Myocyte (in vitro differentiated cells): ENCODE measurements at places on chromosomes 1 and 21.
A peak's percentile ranks its signal among the peaks of the same experiment; 100 is the strongest.

- DNase-seq, result peak; percentile 92
Measured at GRCh38 chr1:209926045-209926444, 12.0 kb upstream of the SYT14 start.

DNA sequence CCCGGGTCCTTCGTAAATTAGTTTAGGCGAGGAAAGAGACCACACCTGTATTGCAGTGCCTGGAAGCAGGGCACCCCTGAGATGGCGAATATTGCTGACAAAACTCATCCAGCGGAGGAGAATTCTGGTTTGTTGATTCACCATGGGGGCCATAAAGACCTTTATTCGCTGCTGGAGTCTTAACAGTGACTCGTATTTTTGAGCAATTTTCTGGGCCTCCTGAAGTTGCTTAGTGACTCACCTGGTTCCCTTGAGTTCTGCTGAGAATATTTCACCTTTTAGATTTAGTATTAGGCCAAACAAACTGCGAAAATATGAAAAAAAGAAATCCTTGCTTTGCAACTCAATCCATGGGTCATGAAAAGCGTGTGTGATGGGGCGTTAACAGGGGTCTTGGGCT lies 20.6 kb upstream of the H6PD start:
- DNase-seq, result no peak

GRCh38 chr1:83619170-83619896 lies 379.6 kb downstream of the TTLL7 start:
- DNase-seq, result no peak

DNA sequence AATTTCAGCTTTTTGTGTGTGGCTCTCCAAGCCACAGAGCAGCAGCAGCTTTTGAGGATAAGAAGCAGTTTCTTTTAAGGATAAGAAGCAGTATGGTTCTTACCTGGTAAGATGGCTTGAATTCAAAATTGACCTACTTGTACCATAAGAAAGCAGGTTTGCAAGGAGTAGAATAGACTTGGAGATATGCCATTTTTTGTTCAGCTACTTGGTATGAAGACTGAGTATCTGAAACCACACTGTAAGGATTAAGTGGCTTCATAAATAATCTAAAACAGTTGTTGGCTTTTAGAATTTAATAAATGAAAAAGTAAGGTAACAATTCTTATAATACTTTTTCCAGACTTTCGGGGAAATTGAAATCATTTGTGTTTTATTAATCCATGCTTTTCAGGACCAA lies 74.2 kb downstream of the ATF6 start:
- DNase-seq, result peak; percentile 28

DNA sequence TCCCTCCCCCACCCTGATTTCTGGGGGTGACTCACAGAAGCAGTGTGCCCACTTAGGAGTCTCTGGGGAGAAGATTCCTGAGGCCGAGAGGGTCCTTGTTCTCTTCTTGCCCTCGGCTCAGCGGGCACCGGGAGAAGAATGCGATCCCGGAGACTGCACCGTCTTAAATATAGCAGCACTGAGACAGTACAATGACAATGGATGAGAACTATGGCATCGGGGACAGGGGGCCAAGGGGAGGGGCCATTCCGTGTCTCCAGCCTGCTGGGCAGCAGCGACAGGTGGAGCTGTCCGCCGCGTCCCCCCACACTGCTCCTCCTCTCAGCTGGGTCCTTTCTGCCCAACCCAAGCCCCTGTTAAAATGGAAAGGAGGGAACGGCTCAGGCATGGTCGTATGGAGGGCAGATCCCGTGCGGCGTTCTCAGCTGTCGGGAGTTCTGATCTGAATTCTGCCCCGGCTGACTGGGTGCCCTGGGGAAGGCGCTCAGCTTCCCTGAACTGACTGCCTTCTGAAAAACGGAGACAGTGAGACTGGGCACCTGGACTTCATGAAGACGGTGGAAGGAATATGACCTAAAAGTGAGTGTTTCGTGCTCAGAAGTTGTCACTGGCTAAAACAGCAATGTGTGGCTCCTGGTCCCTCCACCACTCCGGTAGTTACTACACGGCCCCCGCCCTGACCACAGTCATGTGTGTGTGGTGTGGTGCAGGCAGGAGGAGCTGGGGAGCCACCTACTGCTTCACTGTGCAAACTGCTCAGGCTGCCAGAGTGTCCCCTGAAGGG lies at the start of gene MYOM3:
MYOM3 (minus strand) TSS at position 140 of the 784 bp plus-strand sequence. CDS start 3,499 bp downstream, outside the sequence.
- peak; percentile 91 for DNase-seq

DNA sequence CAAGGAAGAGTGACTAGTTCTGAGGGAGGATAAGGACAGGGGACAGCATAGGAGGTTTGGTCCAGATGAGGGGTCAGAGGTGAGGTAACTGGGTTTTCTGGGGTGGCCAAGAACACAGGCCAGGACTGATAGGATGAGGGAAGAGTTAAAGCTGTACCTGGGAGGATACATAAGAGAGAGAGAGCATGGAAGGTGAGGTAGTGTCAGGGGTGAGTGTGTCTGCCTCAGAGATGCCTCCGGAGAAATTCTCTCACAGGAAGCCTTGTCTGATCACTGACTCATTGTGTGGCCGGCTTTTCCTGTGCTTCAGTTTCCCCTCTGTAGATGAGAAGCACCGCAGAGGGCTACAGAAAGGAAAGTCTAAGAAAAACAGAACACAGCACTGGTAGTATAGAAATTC lies 40.2 kb downstream of the FASLG start:
- no peak for DNase-seq

GRCh38 chr1:30645807-30646206 lies 77.6 kb downstream of the MATN1 start:
- DNase-seq, result no peak

DNA sequence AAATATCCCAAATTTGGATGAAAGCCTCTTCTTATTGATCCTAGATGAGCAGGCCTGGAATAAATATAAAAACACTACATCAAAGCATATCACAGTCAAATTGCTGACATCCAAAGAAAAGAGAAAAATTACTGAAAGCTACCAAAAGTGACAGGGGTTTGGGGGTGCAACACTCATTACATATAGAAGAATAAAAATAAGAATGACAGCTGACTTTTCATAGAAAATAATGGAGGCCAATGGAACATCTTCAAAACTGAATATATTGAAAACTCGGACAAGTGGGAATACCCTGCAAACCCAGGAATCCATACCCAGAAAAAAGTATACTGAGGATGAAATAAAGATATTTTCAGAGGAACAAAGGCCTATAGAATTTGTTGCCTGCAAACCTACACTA lies 84.0 kb downstream of the FOXJ3 start:
- no peak for DNase-seq

- DNase-seq, result peak; percentile 71
Measured at GRCh38 chr1:21251773-21252471, 38.3 kb downstream of the ECE1 start.

- DNase-seq, result no peak
Measured at GRCh38 chr1:28518745-28519341, 13.0 kb downstream of the RCC1 start.

- no peak for DNase-seq
Measured at GRCh38 chr1:85245891-85246290, 13.6 kb downstream of the C1orf52 start.

- no peak for DNase-seq
Measured at GRCh38 chr1:145997016-145997717, 788 bp upstream of the TXNIP start.

- no peak for DNase-seq
Measured at GRCh38 chr1:23020706-23021405, 1.6 kb downstream of the KDM1A start.

GRCh38 chr21:44485254-44485793 lies 30.0 kb downstream of the LRRC3 start:
- no peak for DNase-seq

- no peak for DNase-seq
Measured at GRCh38 chr1:67726224-67726623, 41.2 kb downstream of the GADD45A start.

GRCh38 chr1:232218955-232219865 lies 410.7 kb downstream of the SIPA1L2 start:
- DNase-seq, result no peak

DNA sequence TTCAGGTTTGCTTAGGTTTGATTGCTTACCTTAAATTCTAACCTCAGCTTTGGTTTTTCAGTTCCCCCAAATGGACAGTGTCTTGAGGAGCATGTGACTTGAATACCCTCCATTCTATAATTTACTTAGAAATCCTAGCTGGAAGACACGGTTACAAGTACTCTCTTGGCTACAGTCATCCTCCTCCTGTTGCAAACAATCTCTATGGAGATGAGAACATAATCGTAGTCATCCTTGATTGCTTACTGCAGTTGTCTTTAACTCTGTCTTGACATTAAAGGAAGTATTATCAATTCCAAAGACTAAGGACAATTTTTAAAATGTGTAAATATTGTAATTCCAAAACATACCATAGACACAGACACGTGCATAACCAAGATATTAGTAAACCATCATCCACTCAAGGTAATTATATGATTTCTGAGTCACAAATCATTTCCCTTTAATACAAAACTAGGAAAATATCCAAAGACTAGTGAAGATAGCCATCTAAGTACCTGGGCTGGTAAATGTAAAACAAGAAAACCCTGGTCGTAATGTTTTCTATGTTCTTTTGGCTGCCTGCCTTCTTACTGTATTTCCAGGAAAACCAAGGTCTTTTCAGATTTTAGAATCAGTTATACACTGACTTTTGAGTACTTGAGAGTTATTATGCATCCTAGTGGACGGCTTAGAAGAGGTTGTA lies 149.9 kb downstream of the CHRM3 start:
- no peak for DNase-seq

- DNase-seq, result no peak
Measured at GRCh38 chr1:88376421-88376820, 307.7 kb upstream of the PKN2 start.

DNA sequence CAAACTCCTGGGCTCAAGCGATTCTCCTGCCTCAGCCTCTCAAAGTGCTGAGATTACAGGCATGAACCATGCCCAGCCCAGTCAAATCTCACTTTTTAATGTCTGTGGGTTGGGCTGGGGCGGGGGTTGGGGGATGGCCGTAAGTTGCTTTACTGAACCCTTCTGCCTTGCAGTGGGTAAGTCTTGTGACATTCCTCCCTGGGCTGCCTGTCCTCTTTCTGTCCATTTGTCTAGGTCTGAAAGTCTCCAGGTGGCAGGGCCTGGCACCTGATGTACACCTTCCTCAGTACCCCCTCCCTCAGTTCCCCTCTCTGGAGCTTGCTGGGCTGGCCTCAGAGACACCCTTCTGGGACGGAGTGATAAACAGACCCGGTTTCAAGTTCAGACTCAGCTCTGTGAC lies 13.3 kb downstream of the ZNF362 start:
- DNase-seq, result no peak

DNA sequence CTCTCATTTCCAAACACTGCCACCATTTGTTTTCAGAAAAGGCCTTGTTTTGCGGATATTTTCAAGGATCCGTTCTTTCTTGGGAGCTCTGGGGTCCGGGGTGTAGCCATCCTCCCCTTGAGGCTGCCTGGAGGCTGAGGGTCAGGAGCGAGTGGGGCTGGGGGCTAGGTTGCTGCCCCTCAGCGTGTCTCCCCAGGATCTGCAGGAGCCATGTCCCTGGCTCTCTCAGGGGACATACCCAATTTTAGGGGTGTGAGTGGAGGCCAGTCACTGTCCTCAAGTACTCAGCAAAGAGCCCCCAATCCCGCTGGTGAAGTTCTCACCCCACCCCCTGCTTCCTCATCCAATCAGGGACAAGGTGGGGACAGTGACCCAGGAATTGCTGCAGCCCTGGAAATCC lies 15.0 kb upstream of the PRDM16 start:
- DNase-seq, result no peak

DNA sequence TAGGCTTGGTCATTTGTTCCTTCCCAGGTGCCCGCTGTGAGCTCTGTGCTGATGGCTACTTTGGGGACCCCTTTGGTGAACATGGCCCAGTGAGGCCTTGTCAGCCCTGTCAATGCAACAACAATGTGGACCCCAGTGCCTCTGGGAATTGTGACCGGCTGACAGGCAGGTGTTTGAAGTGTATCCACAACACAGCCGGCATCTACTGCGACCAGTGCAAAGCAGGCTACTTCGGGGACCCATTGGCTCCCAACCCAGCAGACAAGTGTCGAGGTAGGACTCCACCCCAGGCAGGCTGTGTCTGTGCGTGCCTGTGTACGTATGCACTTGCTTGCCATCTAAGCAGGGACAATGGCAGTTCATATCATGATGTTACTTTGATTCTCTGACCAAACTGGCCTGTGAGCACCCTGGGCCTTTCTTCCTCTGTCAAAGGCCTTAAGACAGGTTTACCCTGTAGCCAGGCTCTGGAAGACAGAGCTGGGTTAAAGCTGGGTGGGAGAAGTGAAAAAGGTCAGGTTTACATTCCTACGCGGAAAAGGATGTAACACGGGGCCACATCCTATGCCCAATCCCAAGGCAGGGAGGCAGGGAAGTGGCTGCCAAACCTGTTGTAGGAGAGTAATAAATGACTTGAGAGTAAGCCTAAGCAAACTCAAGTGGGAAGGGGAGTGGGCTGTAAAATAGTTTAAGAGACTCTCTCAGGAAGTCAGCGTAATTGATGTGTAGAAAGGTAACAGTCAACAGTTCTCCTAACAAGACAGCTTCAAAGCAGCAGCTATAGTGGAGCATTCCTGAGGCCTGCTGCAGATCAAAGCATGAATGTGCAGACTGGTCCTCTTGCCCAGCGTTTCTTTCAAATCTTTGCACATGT lies 42.5 kb downstream of the LAMC2 start:
- DNase-seq, result no peak

DNA sequence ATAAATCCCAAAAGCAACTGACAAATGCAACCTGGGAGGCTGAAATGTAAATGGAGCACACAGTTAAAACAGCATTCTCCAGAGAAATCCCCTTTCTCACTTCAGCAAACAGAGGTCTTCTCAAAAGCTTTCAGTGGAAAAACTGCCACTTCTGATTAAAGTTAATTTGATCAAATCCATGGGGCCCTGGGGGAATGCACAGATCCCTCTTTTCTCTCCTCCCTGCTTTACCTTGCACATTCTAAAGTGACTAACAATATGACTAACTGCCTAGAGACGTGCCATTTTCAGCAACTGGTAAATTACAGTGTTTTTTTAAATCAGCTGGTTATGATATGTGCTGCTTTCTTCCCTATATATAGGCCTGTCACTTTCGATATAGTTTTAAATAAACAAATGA lies 142.5 kb downstream of the RERE start:
- no peak for DNase-seq

GRCh38 chr1:8077602-8078001 lies 51.5 kb upstream of the ERRFI1 start:
- DNase-seq, result no peak

- DNase-seq, result peak; percentile 58
Measured at GRCh38 chr1:22930240-22930912, 42.3 kb downstream of the LACTBL1 start.

DNA sequence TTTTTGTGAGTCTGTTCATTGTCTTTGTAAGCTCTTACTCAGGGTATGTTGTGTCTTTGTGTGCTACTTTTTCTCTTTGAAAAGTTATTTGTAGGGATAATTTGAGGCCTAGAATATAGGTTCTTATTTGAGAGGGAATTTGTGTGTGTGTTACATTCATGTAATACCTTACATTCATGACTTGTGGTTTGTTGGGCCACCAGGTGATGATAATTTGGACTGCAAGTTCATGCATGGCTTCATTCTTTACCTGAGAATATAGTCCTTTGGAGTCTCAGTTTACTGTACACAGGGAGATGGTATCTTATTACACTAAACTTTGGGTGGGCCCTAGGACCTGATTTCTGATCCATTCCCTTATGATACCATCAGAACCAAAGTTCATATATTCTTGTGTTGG lies 51.8 kb upstream of the FASLG start:
- no peak for DNase-seq

GRCh38 chr1:172357753-172358385 lies 62.6 kb upstream of the C1orf105 start:
- no peak for DNase-seq
